ENCODE measurements at places on chromosomes 16 and 17.

GRCh38 chr16:27254262-27254811 lies 14.2 kb downstream of the NSMCE1 start:
- no peak for DNase-seq

DNA sequence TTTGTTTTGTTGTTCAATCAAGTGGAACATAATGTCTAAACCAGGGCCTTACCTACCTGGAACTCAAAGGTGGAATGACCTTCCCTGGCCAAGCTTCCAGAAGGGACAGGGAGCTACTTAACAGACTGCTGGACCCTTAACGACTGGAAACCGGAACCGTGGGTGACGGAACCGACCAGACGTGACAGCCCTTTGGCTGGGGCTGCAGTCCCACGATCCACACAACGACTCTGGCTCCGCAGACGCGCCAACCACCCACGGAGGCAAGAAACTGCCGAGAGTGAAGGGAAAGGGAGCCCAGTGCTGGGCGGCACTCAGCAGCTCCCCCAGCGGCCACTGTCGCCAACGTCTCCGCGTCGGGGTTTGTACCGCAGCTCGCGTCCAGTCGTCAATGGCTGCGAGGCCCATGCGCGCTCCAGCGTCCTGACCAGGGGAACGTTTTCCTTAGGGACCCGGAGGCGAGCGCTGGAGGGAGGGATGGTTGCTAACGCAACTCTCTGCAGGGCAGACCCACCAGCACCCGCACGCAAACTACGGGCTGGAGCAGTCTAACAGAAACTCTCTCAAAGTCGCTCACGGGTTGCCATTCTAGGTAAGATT lies 5.5 kb upstream of the KIF22 start:
- no peak for DNase-seq

- no peak for DNase-seq
Measured at GRCh38 chr16:86835982-86836381, 257.6 kb downstream of the FOXL1 start.

- no peak for DNase-seq
Measured at GRCh38 chr17:16477255-16477654, 14.7 kb downstream of the LRRC75A start.

DNA sequence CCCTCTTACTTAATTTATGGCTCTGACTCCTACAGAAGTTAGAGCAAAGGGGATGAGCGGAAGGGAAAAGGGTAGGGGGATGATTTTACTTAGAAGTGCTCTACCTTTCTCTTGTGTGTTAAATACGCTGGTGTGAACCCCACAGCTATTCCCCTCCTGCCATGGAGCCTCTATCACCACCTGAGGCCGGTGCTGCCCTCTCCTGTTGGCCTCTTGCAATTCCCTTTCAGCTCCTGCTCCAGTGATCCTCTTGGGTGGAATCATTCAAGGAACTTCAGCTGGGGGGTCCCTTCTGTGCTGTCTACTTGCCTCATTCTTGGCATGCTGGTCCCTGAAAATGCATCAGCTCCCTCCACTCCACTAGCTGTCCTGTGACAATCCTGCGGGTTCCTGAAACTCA lies 41.8 kb upstream of the CDH8 start:
- DNase-seq: peak; percentile 17

DNA sequence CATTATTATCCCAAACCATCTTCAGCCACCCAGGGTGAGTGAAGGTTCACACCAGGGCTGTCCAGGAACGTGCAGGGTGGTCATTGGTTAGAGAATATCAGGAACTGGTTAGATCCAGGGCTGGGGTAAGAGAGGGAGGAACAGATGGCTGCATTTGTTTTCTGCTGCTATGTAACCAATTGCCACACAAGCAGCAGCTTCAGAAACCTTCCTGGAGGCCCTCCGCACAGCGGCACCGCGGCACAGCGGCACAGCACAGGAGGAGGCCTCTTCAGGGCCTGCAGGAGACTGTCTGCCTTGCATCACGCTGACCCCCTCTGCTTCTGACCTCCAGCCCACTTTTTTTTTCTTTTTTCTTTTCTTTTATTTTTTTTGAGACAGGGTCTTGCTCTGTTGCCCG lies 86.1 kb downstream of the KCNJ12 start:
- no peak for DNase-seq

DNA sequence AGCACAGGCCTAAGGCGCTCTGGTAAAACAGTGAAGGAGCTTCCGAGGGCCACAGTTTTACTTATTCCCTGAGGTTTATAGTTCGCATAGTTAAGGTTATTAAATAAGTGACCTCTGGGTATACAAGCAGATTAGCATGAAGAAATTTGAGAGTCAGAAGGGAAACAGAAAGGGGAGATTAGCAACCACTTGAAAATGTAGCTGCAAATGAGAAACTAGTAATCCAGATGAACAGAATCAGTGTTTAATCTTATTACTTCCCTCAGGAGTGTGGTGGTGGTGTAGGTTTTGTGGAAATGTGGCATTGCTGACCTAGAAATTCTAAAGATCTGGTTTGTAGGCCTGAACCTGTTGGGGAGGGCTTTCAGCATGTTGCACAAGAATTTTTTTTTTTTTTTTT lies 130.4 kb downstream of the CCDC182 start:
- DNase-seq: no peak

GRCh38 chr17:81832608-81833159 lies 407 bp downstream of the MCRIP1 start:
- peak; percentile 31 for DNase-seq

DNA sequence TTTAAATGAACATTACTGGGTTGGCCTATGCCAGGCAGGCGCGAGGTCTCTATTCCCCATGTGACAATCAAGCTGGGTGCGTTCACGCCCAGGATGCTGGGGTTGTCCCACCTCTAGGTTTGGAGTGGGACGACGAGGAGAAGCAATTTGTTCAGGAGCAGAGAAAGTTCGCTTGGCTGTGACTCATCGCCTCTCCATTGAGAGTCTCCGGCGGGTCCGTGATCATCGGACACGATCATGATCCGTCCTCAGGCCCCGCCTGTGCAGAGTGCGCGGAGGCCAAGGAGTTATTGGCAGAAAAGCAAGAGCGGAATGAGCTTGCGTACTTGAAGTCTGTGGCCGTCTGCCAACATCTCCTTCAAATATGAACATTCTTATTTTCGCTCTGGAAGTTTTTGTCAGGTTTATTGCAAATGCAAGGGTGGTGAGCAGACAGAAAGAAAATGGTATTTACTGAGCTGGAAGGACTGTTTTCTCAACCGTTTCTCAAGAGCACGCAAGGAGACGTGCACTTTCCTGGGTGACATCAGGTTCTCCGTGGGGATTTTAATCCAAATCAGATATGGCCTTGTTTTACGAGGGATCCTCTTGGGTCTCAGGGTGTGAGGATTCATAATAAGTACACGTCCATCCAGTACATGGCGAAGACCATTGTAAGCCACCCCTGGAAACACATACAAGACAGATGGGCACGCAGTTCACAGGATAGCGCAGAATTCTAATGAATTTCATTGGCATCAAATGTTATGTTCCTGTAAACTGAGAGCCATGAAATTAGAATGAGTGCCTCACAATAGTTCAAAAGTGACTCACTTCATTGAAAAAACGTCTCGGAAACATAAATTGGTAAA lies 70.1 kb upstream of the CREBBP start:
- peak; percentile 36 for DNase-seq

- DNase-seq: peak; percentile 76
Measured at GRCh38 chr17:76726776-76727718, at the start of gene METTL23. TSS of gene METTL23 (plus strand) at chr17:76726839. CDS start at chr17:76729711, 2,872 bp downstream.

DNA sequence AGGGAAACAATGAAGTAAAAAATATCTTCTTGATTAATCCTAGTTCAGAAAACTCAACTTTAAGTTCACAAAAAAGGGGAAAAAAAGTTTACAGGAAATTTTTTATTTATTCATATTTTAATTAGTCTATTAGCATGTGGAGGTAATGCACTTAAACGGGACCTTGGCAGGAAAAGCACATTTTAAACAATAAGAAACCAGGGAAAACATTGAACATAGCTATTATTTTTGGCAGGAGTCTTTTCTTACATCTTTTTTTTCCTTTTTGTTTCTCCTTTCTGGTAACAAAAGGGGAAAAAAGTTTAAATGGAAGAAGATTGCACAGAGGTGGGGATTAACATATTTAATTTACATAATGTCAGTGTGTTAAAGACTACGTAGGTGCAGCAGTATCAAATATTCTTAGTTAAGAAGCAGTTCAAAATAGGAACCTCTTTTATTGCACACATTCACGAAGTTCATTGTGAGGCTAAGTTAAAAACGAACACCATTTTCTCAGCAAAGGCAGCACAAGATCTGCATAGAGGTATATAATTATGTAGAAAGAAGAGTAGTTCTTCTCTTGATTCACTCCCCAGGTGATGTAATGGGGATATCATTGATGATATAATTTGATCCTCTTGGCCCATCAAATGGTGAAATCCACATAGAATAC lies 940.5 kb downstream of the CDH11 start:
- DNase-seq: no peak
